ENCODE measurements at places on chromosomes 2 and 18.
A peak's percentile ranks its signal among the peaks of the same experiment; 100 is the strongest.

DNA sequence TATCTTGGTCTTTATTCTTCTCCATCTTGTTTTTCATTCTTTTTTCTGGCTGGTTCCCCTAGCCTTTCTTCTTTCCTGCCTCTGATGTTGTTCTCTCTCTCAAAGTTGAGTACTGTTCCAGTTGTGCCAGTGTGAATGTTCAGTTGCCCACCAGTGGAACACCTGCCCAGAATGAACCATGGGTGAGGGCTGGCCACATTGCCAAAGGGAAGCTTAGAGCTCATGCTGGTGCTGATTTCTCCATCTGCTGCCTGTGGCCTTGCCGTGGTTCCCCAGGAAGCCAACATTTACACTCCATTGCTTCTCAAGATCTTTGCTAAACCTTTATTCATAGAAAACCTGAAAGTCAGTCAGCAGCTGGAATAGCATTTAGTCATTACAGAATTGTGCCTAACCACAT lies 99.1 kb upstream of the MC2R start:
- no peak for DNase-seq

- DNase-seq, result peak; percentile 45
Measured at GRCh38 chr18:11872479-11873136, 21.4 kb downstream of the CHMP1B start.

GRCh38 chr18:78670778-78671391 lies 308.7 kb upstream of the SALL3 start:
- no peak for DNase-seq

GRCh38 chr2:239664216-239664810 lies 263.5 kb upstream of the HDAC4 start:
- DNase-seq, result no peak

- DNase-seq, result peak; percentile 63
Measured at GRCh38 chr2:55047677-55048299, 2.5 kb downstream of the RTN4 start.

DNA sequence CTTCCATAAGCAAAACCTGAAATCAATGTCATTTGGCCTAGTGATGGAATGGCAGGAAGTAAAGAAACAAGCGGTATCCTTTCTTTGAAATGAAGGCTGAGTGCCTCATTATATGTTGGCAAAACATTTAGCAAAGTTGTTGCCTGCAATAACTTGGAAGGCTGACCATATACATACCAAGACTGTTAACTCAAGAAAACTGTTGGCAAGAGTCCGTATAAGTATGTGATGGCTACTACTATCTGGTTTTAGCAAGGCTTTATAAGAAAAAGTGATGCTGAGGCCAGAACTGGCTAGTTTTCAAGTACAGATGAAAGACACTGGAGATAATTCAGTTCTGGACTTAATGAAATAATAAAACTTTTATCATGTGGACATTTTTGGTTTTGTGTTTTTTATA lies 356.2 kb downstream of the ZNF521 start:
- DNase-seq, result no peak

DNA sequence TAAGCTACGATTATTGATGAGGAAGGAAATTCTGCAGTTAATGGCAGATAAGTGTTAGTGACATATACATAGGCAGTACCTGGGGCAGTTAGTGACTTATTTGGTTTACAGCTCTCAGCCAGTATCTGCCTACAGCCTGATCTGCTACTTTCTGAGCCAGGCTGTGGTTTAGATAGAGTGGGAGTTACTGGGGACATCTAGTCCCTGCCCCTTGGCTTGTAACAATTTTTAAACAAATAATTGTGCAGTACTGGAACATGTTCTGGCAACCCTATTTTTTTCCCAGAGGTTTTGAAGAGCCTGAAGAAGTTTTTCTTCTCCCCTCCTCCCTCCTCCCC lies 2.3 kb downstream of the KIF5C start:
- no peak for DNase-seq

DNA sequence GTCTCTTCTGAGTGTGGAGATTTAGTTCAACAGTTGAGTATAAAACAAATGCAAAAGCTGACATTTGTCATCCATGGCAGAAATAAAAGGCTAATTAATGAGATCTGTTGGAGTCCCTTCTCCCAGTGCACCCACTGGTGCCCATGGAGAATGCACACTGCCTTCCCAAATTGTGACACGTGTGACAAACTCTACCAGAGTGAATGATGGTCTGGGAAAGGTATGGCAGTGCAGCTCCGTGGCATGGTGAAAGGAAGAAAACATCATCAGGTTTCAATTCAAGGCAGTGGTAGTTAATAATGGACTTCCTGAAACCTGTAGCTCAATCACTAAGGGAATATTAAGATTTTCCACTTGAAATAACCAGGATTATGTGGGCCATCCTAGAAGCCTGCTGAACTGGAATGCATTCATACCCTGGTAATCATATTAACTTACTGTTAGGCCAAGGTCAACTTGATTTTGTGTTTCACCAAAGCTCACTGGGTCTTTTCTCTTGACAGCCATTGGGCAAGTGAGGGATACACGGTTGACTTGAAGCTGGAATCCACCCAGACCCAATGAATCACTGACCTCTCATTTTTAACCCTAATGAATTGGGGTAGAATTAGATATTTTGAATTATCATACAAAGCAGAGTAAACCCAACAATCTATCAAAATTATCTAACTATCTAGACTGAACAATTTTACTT lies 167.6 kb downstream of the AFF3 start:
- DNase-seq, result no peak

- DNase-seq, result no peak
Measured at GRCh38 chr18:22193466-22193865, 24.1 kb downstream of the GATA6 start.

DNA sequence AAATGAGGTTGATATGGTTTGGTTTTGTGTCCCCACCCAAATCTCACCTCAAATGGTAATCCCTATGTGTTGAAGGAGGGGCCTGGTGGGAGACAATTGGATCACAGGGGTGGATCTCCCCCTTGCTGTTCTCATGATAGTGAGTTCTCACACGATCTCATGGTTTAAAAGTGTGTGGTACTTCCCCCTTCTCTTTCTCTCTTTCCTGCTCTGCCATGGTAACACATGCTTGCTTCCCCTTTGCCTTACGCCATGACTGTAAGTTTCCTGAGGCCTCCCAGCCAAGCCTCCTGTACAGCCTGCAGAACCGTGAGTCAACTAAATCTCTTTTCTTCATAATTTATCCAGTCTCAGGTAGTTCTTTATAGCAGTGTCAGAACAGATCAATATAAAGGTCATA lies 24.7 kb upstream of the FAM124B start:
- no peak for DNase-seq

DNA sequence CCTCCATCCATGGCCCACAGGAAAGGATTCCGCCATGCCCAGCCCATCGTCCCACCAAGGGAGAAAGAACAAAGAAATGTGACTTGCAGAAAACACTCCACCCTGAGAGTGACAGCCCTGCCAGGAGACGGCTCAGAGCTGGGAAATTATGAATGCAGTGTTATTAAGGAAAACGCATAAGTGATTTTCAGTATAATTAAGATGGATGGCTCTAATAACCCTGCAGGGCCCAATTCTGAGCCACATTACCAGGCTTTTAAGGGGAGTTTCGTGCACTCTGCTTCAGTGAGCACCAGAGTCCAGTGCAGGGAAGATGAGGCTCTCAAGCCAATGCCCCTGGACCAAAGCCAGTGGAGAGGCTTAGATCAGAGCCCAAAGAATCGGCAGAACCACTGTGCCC lies 10.6 kb upstream of the TEX51 start:
- DNase-seq, result no peak

- DNase-seq, result no peak
Measured at GRCh38 chr2:31950946-31951562, 59.8 kb downstream of the MEMO1 start.

- no peak for DNase-seq
Measured at GRCh38 chr2:202037086-202037485, 3.4 kb downstream of the FZD7 start.

- DNase-seq, result no peak
Measured at GRCh38 chr2:105487142-105488069, 88.6 kb upstream of the FHL2 start.

- no peak for DNase-seq
Measured at GRCh38 chr18:6221602-6222014, 193.1 kb downstream of the L3MBTL4 start.
